SJSA1 (cell line): ENCODE measurements at places on chromosomes 2 and 18. TPM values are rescaled to one million over a fixed set of nuclear protein-coding genes. Genes with fewer than 3 reads are reported as not detected.

DNA sequence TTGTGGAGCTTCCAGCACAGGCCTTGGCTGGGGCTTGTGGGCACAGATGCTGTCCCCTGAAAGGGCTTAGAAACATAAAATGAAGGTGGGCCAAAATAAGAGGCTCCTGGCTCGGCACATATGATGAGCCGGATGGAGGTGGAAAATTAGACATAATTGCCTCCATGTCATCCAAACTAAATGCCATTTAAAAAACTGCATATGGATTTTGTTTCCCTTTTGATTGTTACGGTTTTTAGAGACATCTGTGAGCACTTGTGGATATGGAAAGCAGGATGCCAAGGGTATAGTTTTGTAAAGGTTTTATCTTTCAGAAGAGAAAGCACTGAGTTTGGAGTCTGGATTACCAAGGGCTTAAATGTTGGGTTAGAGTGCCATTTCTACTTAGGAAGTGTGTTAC, 498.3 kb downstream of the RIT2 start:
- DNase-seq, result no peak

The GTF2A1L gene
- 0.11 TPM in 1 of 2 replicates, not detected in the other for total RNA-seq

The SERPINB10 gene
- 1.7 TPM in 1 of 2 replicates, not detected in the other for total RNA-seq

DNA sequence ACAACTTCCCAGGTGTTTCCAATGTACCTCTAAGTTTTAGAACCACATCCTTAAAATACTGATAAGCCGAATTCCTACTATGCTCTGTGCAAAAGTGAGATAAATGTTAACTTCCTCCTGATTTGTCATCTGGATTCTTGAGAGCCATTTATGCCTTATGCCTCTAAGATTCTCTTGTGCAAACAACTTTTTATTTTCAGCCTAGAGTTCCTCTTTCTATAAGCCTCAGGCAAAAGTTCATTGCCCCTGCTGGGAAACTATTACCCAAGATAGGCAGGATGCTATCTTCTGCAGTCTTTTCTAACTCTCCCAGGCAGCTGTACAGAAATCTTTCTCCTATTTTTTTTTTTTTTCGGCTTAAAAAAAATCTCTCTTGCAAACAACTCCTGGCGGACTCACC, 216.1 kb downstream of the KCNJ3 start:
- DNase-seq, result no peak

The WNT10A gene
- not detected in 2 replicates for total RNA-seq

The LIPG gene
- total RNA-seq, result 2.0 and 2.2 TPM in 2 replicates

- DNase-seq, result no peak
Measured at GRCh38 chr2:182891611-182892010, 25.2 kb upstream of the FRZB start.

The EPB41L5 gene
- 9.7 and 18.0 TPM in 2 replicates for total RNA-seq

The HOXD3 gene
- 0.66 and 1.1 TPM in 2 replicates for total RNA-seq

DNA sequence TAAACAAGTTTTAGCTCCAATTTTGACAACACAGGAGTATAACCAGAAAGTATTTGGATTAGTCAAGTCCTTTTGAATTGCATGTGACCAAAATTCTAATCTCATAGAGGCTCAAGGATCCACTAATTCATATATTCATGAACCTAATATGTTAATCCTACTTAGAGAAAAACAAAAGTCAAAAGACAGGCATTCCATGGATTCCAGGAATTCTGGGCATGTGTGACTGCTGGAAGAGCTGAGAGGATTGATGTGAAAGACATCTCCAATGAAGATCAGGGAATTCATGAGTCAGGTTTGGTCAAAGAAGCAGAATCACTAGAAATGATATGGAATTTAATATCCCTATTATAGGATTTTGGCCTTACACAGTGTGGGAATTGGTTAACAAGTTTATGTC, 1494.6 kb upstream of the DDX18 start:
- no peak for DNase-seq

The RIT2 gene
- not detected in 2 replicates for total RNA-seq
